ENCODE measurements at places on chromosomes 7 and 10.

- DNase-seq, result no peak
Observed at GRCh38 chr10:110263164-110263563, 41.6 kb downstream of the SMNDC1 start.

- no peak for DNase-seq
Observed at GRCh38 chr7:96962221-96962885, 43.0 kb upstream of the DLX6 start.

DNA sequence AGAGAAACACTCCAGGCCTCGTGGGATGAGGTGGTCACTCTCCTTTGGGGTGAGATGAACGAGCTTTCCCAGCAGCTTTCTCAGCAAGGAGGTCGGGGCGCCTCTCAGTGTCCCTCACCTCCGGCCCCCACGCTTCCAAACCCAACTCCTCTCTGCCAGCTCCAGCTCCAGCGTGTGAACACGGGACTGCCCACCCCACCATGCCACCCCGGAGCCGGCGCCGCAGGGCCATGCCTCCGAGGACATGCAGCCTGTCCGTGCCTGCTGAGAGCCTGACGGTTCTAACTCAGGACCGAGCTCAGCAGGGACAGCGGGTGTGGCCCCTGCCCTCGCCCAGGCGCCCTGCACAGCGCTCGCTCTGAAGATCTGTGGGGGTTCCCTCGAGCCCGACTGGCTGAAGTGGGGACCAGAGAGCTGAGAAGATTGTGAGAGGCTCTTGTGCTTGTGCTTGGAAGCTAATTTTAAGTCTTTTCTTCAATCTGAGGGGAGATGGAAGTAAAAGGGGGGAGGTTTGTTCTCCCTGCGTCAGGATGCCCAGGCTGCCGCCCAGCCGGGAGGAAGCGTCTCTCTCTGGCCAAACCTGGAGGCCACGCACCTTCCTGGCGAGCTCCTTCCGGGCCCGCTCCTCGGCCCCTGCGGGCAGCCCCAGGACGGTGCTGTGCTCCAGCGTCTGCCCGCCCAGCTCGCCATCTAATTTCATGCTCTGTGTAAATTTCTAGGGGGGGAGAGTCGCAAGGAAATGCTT is 5.1 kb upstream of the ADAM8 start:
- DNase-seq, result no peak

GRCh38 chr7:135194494-135195095 is 16.7 kb downstream of the WDR91 start:
- DNase-seq, result no peak

DNA sequence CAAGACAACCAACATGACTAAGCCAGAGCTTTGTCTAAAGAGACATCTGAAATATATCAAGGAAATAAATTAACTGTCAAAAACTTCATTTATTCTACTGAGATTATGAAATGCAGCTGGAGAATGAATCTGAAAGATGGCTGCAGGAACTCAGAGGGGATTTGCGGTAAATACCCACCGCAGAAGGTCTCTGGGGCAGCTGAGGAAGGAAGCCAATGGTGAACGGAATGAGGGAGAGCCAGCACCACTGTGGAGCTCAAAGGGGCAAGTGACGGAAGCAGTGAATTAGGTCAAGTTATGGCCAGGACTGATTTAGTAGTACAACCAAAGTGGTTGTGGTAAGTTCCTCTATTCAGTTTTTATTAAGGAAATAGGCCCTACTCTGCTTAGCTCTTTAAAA is 215.3 kb upstream of the GLI3 start:
- DNase-seq, result no peak

GRCh38 chr10:91564026-91564425 is 68.8 kb downstream of the PPP1R3C start:
- no peak for DNase-seq

DNA sequence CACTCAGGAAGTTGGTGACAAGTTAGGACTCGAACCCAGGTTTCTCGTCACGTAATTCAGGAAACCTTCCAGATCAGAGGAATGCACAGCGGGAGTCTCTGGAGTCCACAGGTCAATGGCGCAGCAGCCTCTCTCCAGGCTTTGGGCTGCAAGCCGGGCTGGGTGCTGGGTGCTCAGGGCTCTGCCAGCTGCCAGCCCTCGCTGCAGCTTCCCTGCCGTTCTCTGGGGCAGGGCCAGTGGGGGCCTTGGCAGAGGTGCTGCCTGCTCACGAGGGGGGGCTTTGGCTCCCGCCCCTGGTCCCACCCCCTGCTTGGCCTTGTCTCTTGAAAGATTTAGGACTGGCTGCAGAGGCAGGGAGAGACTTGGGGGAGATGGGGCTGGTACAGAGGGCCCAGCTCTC is at the start of gene TACR2:
Gene TACR2, minus strand, starts transcription at position 224 of the 400 bp plus-strand sequence. CDS start 595 bp downstream, outside the sequence.
- DNase-seq, result no peak

DNA sequence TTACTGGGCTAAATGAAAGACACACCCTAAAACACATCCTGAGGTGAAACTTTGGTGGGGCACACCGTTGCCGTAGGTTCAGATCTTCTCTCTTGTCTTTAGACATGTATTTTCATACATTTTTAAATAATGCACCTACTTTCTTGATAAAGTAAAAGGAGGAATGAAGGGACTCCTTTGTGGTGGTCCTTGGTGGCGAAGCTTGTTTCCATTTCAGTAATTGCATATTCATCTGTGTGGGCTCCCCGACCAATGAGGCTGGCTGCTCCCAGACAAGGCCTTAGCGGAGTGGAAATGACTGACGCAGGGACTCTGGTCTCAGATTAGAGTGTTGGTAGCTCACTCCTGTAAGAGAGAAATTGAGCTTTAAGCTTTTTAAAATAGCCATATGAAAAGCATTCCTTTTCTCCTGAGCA is 815 bp downstream of the CCSER2 start:
- no peak for DNase-seq

DNA sequence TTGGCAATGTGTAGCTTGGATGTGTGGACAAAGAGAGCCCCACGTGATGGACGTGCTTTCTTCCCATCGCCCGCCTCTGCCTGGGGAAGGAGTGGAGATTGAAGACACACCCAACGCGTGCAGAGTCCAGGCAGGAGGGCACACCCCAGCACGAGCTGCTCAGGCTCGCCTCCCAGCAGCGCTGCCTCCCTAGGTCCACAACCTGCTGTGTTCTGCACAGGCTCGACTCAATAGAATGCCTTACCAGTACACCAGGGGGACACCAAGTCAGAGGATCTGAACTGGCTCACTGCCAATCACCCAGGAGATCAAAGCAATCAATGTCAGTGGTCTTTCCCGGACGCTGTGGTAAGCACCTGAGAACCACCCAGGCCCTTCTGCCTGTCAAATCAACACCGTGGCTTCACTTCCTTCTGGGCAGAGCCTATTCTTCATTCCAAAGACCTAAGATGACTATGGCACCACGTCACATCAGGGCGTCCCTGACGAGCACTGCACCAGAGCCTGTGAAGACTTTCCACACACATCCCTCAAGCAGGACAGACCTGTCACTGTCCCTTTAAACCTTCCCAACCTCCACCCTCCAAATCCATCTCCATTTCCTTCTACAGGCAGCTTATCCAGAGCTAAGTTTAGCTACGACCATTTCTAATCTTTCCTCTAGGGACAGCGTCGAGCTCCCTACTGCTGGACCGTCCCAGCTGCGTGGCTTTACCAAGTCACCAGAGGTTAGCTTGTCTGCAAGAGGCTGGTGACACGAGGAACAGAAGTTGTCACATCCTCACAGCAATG is 72.3 kb downstream of the AMZ1 start:
- DNase-seq, result peak; percentile 36

- DNase-seq, result no peak
Observed at GRCh38 chr7:83835424-83835823, 186.5 kb upstream of the SEMA3E start.

DNA sequence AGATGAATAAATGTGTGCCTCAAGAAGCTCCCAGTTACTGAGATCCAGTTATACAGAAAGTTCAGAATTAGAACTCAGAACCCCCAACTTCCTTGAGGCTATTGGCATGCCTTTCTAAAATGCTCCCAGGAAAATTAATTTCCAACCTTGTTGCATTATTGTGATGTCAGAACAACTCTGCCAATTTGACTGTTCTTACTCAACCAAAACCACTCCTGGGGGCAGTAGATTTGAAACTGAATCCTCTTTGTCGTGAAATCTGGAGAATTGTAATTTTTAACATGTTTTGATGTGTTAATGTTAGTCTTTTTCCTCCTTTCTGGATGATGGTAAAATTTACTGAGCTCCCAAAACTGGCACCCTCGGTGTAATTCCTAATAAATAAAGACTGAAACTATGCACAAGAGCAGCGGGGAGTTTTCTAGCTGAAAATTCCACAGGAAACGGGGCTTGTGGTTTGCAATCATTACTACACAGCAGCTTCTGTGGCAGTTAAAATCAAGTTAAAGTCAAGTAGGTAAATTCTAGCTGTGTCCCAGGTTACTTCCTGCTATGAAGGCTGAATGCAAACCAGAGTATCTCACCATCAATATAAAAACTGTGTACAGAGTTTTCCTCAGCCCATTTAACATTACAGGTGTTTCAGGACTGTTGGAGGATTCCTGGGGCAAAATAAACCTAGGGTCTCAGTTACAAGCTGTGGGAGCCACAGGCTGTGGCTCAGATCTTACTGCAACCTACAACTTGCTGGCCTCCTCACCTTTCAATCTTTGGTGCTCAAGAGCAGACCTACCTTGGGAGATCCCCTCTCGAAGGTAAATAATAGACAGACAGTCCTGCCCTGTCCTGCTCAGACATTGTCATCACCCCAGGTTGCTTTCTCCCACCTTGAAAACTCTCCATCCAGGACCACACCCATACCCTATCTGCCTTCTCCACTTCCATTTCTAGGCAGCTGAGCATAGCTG is 156.3 kb upstream of the KMT2E start:
- no peak for DNase-seq

- no peak for DNase-seq
Observed at GRCh38 chr10:27527666-27528295, 23.7 kb downstream of the RAB18 start.

GRCh38 chr10:75779276-75779675 is 347.9 kb downstream of the LRMDA start:
- DNase-seq, result no peak

DNA sequence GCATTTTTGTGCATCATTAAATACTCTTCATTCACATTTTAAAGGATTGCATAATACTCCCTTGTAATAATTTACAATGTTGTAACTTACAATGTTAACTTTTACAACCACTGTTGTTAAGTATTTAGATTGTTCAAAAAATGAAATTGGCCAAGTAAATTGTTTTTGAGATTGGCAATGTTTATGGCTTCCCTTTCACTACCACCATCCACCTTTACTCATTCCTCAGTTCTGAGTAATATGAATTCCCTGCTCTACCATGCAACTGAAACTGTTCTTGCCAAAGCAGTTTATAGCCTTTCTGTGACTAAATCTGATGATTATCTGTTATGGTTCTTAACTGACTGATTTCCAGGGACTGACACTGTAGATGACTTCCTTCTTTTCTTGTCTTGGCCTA is 80.5 kb upstream of the TMEM106B start:
- no peak for DNase-seq

DNA sequence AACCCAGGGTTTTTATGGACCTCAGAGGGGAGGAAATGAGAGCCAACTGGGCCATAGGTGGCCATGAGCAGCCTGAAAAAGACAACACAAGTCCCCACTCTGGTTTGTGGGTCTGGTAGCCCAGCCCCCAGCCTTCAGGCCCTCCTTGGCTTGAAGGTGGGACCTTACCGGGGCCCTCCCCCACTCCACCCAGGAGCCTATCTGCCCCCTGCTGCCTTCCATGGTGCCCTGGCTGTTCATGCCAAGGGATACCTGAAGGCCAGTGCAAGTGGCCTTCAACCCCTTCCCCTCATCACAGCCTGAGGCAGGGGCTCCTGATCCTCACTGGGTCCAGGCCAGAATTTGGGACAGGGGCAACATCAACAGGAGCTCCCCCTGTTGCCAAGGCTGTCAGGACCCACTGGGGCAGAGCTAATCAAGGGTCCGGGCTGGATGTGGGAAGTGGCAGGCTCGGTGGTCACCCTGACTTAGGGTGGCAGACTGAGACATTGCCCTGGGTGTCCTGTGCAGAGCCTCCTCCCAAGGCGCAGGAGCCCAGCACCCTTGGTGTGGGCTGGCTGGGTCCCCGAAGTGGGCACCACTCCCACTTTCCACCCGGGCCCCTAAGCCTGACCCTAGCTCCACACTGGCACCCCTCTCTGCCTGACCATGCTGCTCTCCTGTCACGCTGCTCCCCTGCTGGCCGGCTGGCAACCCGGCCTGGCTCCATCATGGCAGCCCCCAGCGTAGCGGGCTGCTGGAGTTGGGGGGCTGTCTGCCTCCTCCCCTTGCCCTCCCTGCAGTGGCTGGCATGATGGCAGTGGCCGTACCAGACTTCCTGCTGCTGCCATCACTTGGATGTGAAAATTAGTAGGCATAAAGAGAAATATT is 6.4 kb downstream of the WDFY4 start:
- no peak for DNase-seq

All from NCI-H1417 treated with DMSO at 0.1 percent for 48 hours (cell line).